ENCODE measurements at places on chromosomes 4 and X. TPM values are rescaled to one million over a fixed set of nuclear protein-coding genes. Genes with fewer than 3 reads are reported as not detected.

DNA sequence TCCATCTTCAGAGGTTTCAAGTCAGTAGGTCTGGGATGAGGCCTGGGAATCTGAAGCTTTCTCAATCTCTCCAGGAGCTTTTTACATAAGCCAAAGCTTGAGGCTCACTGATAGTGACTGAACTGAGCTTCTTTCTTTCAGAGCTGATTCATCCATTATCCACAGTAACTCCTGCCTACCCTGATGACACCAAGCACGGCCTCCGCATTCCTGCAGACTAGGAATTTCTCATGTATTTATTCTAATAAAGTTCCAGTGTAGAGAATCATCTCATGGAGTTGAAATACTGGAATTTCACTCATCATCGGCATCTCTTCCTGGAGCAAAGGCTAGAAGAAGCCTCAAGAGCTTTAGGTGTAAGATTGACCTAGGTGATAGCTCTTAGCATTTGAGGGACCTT lies 12.1 kb upstream of the DCTD start:
- H3K36me3 ChIP-seq: no peaks in the 10 kb centered on the region
- H3K4me3 ChIP-seq: no peak overlapping the region
- H3K4me1 ChIP-seq: no peaks in the 10 kb centered on the region

GRCh38 chr4:73434311-73434710 lies 1.7 kb upstream of the AFP start:
- no peaks in the 10 kb centered on the region for H3K4me1 ChIP-seq
- no peak for DNase-seq
- H3K36me3 ChIP-seq: no peaks in the 10 kb centered on the region
- no peaks in the 10 kb centered on the region for H3K27me3 ChIP-seq
- no peak overlapping the region for H3K4me3 ChIP-seq

GRCh38 chr4:67109276-67109675 lies 436.0 kb downstream of the CENPC start:
- DNase-seq: no peak
- no peaks in the 10 kb centered on the region for H3K4me1 ChIP-seq
- no peaks in the 10 kb centered on the region for H3K36me3 ChIP-seq
- no peaks in the 10 kb centered on the region for H3K27me3 ChIP-seq

DNA sequence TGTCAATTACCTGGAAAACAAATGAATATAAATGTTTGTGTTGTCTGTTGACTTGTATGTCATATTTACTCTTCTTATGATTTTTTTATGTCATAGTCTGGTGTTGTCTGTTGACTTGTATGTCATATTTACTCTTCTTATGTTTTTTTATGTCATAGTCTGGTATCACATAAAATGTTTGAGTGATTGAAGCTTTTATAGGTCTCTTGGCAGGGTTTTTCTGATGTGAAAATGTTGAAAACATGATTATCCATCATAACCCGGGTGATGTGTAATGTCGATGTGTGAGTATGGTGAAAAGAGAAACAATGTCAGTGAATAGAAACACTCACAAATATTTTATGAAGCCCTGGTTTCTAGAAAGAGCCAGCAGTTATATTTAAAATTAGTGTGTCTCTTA lies 335.7 kb downstream of the BMPR1B start:
- H3K36me3 ChIP-seq: no peaks in the 10 kb centered on the region
- H3K4me1 ChIP-seq: no peaks in the 10 kb centered on the region
- H3K27ac ChIP-seq: no peak overlapping the region
- DNase-seq: no peak

DNA sequence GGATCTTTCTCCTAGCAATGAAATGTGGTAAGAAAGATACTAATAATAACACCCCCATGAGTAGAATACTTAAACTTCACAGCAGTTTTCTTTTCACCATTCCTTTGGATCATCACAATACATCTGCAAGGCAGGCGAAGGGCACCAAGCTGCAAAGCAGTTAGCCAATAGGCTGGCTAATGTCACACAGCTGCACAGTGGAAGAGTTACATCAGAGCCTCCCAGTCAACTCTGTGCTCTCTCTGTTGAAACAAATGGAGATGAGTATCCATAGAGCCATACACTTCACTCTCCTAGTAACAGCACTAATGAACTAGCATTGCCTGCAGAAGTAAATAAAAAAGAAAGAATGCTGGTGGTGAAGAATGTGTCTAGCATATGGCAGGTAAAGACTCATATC lies 139.0 kb downstream of the ATG4A start:
- no peak overlapping the region for H3K4me3 ChIP-seq
- H3K27me3 ChIP-seq: no peaks in the 10 kb centered on the region
- H3K4me1 ChIP-seq: no peaks in the 10 kb centered on the region
- DNase-seq: no peak
- no peak overlapping the region for H3K27ac ChIP-seq

DNA sequence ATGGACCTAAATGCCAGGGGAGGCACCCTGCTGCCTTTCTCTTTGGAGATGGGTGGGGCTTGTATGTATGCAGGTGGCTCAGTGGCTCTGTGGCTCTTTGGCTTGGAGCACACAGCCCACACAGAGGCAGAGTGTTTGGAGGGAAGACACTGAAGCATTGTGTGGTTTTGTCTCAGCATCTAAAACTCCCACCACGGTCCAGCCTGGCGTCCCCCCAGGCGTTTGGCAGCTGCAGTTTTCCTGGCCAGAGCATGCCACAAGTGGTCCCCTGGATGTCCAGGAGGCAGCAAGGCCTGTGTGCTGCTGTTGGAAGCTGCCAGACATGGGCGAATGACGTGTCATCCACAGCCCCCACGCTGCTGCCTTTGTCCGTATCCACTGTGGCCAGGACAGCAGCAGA lies 32.2 kb upstream of the PSAPL1 start:
- H3K27me3 ChIP-seq: no peaks in the 10 kb centered on the region
- H3K36me3 ChIP-seq: no peaks in the 10 kb centered on the region
- no peak for DNase-seq

- H3K27me3 ChIP-seq: no peaks in the 10 kb centered on the region
- no peak overlapping the region for H3K4me3 ChIP-seq
- H3K4me1 ChIP-seq: peaks cover 47% of the 10 kb centered on the region
- H3K36me3 ChIP-seq: peaks cover 5% of the 10 kb centered on the region
Measured at GRCh38 chr4:168856312-168856711, 153.7 kb downstream of the CBR4 start.

GRCh38 chrX:134718105-134718965 lies 60.1 kb upstream of the PLAC1 start:
- no peaks in the 10 kb centered on the region for H3K27me3 ChIP-seq
- no peak overlapping the region for H3K4me3 ChIP-seq
- peak overlapping the region; percentile 24 for H3K27ac ChIP-seq
- peak; percentile 49 for DNase-seq
- H3K36me3 ChIP-seq: no peaks in the 10 kb centered on the region
- no peaks in the 10 kb centered on the region for H3K4me1 ChIP-seq

- H3K27ac ChIP-seq: no peak overlapping the region
- no peak for DNase-seq
- H3K27me3 ChIP-seq: peaks cover 4% of the 10 kb centered on the region
- no peaks in the 10 kb centered on the region for H3K36me3 ChIP-seq
- no peak overlapping the region for H3K4me3 ChIP-seq
Measured at GRCh38 chr4:80307183-80307735, 28.3 kb upstream of the CFAP299 start.

DNA sequence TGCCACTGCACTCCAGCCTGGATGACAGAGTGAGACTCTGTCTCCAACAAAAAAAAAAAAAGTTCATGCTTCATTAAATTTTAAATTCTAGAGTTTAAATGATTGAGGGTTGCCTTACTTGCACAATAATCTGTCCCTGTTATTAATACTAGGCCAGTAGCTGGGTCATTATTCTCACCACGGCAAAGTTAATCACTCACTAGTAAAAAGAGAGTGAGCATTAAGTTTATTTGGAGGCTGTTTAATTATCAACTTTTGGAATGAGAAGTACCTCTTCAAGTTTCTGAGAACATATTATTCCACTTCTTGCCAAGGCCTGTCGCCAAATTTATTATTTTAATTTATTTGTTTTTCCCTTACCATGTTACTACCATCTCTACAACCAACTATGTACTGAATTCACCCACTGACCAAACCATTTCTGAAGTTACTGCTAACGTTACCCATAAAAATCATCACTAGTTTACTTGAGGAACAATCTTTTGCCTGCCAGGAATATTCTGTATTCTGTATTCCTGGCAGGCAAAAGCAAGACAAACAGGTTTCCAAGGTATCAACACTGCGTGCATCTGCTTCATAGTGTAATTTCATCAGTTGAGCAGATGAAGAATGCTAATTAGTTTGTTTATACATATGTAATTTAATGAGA lies 26.5 kb downstream of the GUCY1A1 start:
- no peaks in the 10 kb centered on the region for H3K36me3 ChIP-seq
- no peak overlapping the region for H3K4me3 ChIP-seq
- DNase-seq: no peak
- H3K4me1 ChIP-seq: peaks cover 35% of the 10 kb centered on the region
- H3K27me3 ChIP-seq: no peaks in the 10 kb centered on the region
- H3K27ac ChIP-seq: peak overlapping the region; percentile 44

- no peaks in the 10 kb centered on the region for H3K36me3 ChIP-seq
- no peak overlapping the region for H3K27ac ChIP-seq
- H3K27me3 ChIP-seq: no peaks in the 10 kb centered on the region
- no peak overlapping the region for H3K4me3 ChIP-seq
Measured at GRCh38 chrX:133953785-133954355, 31.5 kb downstream of the GPC3 start.

DNA sequence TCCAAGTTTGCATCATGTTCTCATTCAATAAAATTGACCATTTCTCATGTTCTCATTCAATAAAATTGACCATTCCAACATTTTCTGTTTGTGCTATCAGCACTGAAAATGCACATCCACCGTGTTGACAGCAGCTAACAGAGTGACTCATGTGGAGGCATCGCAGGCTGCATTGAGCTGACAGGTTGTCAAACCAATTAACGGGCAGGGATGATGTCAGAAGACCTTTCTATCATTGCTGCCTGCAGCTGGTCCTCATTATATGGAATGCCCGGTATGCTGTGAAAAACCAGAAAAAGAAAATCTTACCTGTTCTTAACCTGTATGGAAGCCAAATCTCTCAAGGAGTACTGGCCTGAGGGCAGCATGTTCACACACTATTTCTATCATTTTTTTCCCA lies 202.0 kb downstream of the SMIM20 start:
- no peak for DNase-seq
- no peaks in the 10 kb centered on the region for H3K36me3 ChIP-seq
- H3K4me3 ChIP-seq: no peak overlapping the region
- H3K4me1 ChIP-seq: no peaks in the 10 kb centered on the region
- H3K27ac ChIP-seq: no peak overlapping the region
- H3K27me3 ChIP-seq: no peaks in the 10 kb centered on the region

DNA sequence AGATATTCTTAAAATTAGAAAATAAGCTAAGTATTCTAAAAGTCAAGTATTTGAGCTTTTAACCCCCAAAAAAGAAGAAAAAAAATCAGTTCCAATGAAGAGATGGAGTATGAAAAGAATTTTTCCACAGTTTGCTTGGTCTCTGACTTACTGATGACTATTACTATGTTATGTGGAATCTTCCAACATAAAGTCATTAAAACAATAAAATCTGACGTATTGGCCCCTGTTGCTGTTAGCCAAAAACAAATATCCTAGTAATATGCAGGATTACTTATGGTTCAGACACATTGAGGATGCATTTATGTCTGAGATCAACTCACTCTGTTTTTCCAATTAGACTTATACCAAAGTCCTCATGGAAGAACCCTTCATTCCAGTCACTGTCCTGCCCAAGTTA lies 517.2 kb upstream of the ADGRL3 start:
- H3K4me3 ChIP-seq: no peak overlapping the region
- no peaks in the 10 kb centered on the region for H3K27me3 ChIP-seq
- no peaks in the 10 kb centered on the region for H3K4me1 ChIP-seq
- H3K27ac ChIP-seq: no peak overlapping the region
- no peaks in the 10 kb centered on the region for H3K36me3 ChIP-seq

- no peak overlapping the region for H3K4me3 ChIP-seq
- no peaks in the 10 kb centered on the region for H3K27me3 ChIP-seq
- no peak overlapping the region for H3K27ac ChIP-seq
- peaks cover 56% of the 10 kb centered on the region for H3K36me3 ChIP-seq
Measured at GRCh38 chr4:185165605-185166063, 22.6 kb downstream of the SLC25A4 start.

DNA sequence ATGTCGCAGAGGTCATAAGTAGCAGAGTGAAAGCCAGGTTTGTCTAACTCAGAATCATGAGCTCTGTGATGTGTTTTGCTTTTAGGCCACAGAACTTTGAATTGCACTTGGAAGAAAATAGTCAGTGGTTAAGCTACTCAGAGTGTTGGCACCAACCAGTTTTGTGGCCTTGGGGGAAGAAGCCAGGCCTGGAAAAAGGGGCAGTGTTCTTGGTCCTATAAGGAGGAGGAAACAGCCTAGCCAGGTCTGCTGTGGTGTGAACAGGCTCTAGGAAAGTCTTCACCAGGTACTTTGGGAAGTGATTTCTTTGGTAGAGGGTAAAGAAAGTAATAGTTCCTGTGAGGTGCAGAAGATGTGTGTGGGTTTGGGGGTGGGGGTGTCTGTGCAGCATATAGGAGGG lies 49.2 kb downstream of the FHIP1A start:
- H3K27me3 ChIP-seq: no peaks in the 10 kb centered on the region
- H3K4me3 ChIP-seq: no peak overlapping the region
- H3K27ac ChIP-seq: no peak overlapping the region
- no peaks in the 10 kb centered on the region for H3K4me1 ChIP-seq

GRCh38 chrX:154458116-154458953 lies at the start of gene PLXNA3:
Gene PLXNA3, plus strand, starts transcription at chrX:154458281. Its CDS starts 1,903 bp downstream, at chrX:154460184.
- H3K4me1 ChIP-seq: no peaks in the 10 kb centered on the region
- no peaks in the 10 kb centered on the region for H3K27me3 ChIP-seq
- peak within 1 kb of the TSS; percentile 68 for H3K4me3 ChIP-seq
- peaks cover 10% of the 10 kb centered on the region for H3K36me3 ChIP-seq
- H3K27ac ChIP-seq: peak within 1 kb of the TSS; percentile 56

DNA sequence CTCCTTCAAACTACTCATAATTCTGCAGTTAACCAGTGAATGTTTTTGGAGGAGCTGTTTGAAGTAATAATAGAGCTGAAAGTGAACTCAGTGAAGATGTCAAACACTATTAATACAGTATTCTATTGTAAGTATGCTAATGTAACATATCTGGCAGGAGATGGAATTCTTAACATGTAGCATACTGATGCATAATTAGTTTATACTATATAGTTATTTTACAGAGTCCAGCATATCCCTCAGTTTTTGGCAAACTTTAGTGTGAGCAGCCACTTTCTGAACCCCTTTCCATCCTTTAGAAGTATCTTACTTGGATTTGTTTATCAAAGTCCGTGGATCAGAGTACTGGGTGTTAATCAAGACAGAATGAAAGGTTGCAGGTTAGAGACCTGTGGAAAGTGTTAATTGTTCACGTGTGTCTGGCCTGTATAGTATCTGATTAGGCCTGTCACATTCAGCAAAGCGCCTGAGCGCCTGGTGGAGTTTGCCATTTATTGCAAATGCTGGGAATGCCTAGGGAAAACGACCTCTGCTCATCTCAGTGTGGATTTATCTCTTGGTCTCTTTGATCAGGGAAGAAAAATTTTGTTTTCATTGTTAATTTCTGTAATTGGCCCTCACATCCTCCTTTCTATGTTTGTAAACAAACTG lies 251.7 kb upstream of the MAD2L1 start:
- no peak for DNase-seq
- H3K4me1 ChIP-seq: no peaks in the 10 kb centered on the region
- H3K27ac ChIP-seq: no peak overlapping the region
- H3K4me3 ChIP-seq: no peak overlapping the region

CENPVL1 gene
- total RNA-seq: not detected

PALLD gene
- total RNA-seq: 91.9 TPM

CD38 gene
- total RNA-seq: 8.5 TPM

P2RY4 gene
- total RNA-seq: 0.38 TPM

GLUD2 gene
- total RNA-seq: 1.4 TPM

BMPR1B gene
- total RNA-seq: 6.0 TPM

All from lower lobe of right lung (tissue), 2 donors.